ENCODE measurements at places on chromosomes 3 and 15.

GRCh38 chr3:159158801-159159200 is 356.9 kb downstream of the MFSD1 start:
- DNase-seq = no peak

- DNase-seq = no peak
These were observed 473.3 kb downstream of the OTOL1 start for GRCh38 chr3:161969867-161970266.

GRCh38 chr3:79032686-79033318 is 735.0 kb downstream of the ROBO1 start:
- DNase-seq = no peak

DNA sequence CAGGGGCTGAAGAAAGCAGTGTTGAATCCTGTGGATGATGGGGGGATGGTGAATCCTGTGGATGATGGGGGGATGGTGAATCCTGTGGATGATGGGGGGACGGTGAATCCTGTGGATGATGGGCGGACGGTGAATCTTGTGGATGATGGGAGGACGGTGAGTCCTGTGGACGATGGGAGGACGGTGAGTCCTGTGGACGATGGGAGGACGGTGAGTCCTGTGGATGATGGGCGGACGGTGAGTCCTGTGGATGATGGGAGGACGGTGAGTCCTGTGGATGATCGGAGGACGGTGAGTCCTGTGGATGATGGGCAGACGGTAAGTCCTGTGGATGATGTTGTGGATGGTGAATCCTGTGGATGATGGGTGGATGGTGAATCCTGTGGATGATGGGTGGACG is 170.7 kb downstream of the SV2B start:
- DNase-seq = no peak

DNA sequence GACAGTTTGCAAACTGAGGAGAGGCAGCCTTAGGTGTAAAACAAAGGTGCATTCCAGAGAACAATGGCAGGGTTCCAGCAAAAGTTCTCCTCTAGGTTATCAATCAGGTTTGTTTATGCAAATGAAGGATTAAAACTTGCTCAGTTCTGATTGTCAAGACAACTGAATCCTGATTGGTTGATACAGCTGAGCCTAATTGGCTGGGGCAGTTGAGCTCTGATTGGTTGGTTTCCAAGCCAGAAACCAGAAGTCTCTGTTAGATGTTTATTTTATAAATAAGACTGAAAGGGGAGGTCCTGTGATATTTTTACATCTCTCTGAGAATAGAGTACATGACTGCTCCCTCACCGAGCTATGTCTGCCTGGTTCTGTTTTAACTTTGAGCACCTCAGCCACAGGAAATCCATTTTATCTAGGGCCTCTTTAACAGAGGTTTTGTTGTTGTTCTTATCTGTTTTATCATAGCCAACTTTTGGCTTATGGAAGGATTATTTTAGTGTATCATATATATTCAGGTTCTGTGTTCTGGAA is 37.8 kb downstream of the PPM1L start:
- DNase-seq = no peak

DNA sequence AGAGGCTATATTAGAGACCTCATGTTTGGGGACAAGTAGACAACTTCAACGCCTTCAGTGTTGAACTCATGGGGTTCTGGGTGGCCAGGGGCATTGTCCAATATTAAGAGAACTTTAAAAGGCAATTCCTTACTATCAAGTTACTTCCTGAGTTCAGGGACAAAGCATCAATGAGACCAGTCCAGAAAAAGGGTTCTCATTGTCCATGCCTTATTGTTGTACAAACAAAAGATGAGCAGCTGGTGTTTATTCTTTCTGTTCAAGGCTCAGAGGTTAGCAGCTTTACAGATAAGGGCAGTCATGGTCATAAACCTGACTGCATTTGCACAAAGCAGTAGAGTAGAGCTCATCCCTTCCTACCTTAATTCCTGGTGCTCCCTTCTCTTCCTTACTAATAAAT is 18.5 kb upstream of the PDHB start:
- DNase-seq = no peak

DNA sequence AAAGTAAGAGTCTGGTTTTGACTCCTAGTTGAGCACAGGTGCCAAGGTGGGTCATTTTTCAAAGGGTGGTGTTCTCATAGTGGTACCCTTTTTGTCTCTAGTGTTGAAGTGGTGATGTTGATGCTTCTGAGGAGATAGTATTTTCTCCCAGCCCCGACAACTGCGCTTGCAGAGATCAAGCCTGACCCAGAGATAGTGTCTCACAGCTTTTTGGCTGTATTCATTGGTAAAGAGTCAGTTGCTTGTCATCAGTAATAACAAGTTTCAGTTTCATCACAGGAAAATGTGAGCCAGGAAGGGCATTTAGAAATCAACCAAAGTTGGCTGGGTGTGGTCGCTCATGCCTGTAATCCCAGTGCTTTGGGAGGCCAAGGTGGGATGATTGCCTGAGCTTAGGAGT is 139.3 kb downstream of the NFKBIZ start:
- DNase-seq = no peak

Measured in activated T-helper 1 cell treated with anti-CD3 and anti-CD28 coated beads, Interleukin-12 subunit alpha, Interleukin-12 subunit beta, Interleukin-2, Interleukin-4 antibody, amounts not matched to agents 30 ng/mL and 10 ng/mL and 1 ng/mL, durations not matched to agents 14 hours and 24 hours and 36 hours (primary cell).